GM20000 (cell line): ENCODE measurements at places on chromosomes 11 and 22.
A peak's percentile ranks its signal among the peaks of the same experiment; 100 is the strongest.

DNA sequence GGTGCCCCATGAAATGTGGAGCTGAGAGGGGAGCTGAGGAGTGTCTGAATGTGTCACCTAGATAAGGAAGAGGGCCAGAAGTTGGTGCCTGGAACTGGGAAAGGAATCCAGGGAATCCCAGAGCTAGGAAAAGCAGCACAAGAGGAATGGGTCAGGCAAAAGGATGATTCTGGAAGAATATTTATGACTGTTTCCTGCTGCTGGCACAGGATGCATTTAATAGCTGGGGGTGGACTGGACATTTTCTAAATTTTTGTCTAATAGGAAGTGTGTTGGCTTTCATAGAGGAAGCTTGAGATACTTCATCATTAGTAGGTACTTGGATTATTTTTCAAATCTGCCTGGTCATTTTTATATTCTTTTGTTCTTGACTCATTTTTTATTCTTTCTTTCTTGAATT lies 17.4 kb upstream of the MRGPRX2 start:
- DNase-seq = no peak

GRCh38 chr11:46118702-46119351 lies 2.4 kb downstream of the PHF21A start:
- DNase-seq = no peak

DNA sequence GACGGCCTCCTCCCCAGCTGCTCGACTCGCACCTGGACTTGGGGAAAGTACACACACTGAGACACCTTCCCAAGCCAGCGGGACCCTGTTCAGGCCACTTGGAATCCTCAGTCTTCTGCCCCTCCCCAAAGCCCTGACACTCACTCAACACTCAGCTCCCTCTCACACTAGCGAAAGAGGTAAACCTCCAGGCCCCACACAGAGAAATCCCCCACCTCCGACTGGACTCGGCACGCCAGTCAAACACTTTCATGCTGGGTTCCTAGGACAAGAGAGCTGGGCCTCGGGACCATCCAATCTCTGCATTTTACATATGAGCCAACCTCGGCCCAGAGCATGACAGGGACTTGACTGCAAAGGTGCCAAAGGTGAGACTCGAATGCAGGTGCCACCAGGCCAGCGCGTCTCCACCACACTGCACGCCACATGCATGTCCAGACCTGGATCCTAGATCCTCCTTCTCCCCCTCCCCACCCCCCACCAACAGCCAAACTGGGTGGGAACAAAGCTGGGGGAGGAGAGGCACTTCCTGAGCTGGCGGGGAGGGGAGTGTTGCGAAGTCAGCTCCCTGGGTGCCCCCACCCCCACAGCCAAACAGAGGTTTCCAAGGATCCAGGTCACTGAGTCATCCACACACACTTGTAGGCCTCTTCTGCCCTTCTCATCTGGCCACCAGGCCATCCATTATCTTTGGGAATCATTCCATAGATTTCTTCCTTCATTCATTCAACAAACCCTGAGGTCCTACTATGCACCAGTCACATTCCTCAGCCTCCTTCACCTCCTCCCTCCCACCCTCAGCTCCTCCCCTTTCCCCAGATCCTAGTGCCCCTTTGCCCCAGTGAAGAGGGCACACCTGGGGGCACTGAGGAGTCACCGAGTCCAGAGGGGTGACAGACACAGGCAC lies 10.7 kb upstream of the CD5 start:
- peak; percentile 42 for DNase-seq

DNA sequence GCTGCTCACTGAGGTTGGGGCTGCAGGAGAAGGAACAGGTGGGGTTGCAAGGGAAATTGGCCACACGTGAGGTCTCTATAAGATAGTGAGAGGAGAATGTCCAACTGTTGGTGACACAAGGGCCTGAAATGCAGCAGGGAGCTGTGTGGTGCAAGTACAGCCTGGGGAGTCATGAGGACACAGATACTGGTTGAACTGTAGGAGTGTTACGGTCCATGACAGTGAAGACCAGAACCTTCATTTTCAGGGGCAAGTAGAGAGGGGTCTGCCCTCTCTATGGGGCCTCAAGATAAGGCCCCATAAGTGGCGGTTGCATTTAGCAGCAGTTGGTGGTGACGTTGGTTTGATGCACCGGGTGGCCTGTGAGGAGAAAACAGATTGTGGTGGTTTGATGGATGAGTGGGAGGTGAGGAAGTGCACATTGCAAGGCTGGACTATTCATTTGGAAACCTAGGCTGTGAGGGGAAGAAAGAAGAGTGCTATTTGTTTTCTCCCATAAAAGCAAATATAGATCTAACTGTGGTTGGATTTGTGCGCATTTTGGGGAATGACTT lies 39.4 kb downstream of the MICAL2 start:
- peak; percentile 45 for DNase-seq

GRCh38 chr11:30423279-30423648 lies 100.4 kb downstream of the ARL14EP start:
- DNase-seq = no peak

DNA sequence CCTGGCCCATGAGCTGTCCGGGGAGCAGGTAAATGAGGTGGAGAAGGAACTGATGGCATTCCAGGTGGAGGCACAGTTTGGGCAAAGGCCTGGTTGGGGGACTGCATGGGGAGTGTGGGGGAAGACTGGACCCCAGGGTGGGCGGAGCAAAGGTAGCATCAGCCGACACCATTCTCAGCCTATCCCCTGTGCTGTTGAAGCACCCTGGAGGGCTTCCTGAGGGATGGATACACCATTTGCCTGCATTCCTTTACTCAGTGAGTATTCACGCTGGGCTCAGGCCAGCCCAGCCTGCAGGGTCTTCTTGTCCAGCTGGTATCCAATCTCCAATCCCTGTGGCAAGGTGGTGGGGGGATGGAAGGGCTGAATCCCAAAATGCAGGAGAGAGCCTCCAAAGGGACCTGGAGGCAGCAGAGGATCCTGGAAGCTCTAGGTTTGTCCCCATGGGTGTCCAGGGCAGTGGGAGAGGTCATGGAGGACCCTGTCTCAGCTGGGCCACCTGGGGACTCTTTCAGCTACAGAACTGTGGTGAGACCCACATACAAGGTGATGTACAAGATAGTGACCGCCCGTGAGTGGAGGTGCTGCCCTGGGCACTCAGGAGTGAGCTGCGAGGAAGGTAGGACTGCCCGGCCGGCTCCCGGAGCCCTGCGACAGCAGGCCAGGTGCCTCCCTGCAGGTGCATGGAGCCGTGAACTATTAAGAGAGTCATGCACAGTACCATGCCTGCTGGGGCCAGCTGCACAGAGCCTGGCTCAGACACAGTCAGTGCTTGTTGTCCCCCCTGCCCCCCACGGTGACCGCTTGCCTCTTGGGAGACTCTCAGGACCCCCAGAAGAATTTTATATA lies 9.5 kb downstream of the EMID1 start:
- DNase-seq = no peak

- no peak for DNase-seq
These were observed 30.8 kb upstream of the TCF20 start for GRCh38 chr22:42301077-42301741.

DNA sequence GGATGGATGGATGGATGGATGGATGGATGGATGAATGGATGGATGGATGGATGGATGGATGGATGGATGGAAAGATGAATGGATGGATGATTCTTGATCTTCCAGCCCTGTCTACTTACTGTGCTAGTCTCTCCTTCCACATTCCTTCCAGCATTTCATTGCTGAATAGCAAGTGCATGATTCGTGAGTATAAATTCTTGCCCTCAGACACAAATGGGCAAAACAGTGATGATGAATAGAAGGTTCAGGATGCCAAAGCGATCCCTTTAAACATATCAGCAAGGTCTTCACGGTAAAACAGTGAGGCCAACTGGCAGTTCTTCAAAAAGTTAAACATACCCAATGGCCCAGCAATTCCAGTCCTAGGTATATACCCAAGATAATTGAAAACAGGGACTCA lies 400.2 kb downstream of the MN1 start:
- DNase-seq = no peak

- DNase-seq = no peak
These were observed 25.9 kb downstream of the CAT start for GRCh38 chr11:34464591-34465051.

DNA sequence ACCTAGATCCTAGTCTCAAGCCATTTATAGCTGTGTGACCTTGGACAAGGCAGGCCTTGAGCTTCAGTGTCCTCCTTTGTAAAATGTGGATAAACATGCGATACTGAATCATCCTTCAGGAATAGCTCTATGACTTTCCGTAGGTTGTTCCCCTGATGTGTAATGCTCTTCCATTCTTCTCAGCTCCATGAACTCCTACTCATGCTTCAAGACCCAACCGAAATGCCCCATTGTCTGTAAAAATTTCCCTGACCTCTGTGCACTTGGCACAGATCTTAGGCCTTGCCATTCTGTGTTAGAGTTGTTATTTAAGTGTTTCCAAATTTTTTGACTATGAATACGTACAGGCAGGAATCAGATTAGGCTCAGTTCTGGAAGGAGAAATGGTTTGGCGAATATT lies 3.3 kb upstream of the BEST1 start:
- DNase-seq = no peak
